ENCODE measurements at places on chromosomes 12 and 14.
A peak's percentile ranks its signal among the peaks of the same experiment; 100 is the strongest.

DNA sequence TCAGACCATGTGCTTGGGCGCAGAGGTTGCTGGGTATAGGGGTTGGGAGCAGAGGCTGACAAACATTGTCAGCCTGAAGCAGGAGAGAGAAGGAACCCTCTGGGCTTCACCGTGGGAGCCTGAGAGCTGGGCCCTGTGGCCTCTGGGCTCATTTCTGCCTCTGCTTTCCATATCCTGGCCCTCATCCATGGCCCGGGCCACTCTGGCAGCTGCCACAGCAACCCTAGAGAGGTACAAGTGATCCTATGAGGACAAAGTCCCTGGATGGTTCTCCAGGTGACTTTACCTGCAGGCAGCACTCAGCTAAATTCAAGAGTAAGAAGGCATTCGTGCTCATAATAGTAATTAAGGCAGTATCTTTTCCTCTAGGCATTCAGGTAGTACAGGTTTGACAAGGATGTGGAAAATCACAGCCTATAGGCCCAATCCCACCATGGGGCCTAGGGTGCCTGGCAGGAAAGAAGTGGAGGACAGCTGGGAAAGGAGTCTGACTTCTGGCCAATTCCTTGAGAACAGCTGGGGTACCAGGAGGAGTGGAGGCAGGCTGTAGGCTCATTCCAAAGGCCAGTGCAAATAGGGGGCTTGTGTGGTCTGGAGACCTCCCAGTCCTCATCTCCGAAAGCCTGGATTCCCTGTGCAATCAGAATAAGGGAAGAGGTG is 3.6 kb upstream of the TTC7B start:
- no peak for DNase-seq

DNA sequence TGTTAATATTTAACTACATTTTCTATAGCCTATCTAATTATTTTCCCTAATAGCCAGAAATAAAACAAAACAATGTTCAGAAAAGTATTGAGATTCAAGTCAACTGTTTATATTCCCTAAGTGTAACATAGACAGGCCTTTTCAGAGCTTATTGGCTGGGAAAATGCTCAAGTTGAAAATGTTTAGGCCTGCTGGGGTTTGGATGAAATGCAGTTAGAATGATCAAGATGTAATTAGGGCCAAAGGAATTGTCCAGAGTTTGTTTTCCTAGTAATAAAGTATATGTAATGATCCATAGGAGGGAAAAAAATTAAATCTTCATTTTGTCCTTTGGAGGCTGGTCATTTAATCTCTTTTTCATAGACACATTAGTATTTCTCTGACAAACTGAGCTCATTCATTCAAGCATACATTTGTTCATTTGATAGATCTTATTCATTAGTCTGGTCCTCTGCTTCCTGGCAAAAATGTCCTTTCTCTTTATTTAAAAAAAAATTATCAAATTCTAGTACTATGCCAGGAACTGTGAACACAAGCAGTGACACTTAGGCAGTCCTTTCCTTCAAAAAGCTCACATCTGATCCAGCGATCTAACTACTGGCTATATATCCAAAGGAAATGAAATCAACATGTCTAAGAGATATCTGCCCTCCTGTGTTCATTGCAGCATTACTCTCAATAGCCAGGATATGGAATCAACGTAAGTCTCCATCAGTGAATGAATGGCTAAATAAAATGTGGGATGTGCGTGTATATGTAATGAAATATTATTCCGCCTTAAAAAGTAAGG is 40.1 kb upstream of the NEDD1 start:
- no peak for DNase-seq

GRCh38 chr14:103257211-103257962 is 76.7 kb upstream of the EIF5 start:
- no peak for DNase-seq

- DNase-seq: peak; percentile 66
Observed at GRCh38 chr14:74596741-74597450, 15.1 kb downstream of the LTBP2 start.

- DNase-seq: peak; percentile 36
Observed at GRCh38 chr12:27434673-27435565, 11.6 kb upstream of the SMCO2 start.

DNA sequence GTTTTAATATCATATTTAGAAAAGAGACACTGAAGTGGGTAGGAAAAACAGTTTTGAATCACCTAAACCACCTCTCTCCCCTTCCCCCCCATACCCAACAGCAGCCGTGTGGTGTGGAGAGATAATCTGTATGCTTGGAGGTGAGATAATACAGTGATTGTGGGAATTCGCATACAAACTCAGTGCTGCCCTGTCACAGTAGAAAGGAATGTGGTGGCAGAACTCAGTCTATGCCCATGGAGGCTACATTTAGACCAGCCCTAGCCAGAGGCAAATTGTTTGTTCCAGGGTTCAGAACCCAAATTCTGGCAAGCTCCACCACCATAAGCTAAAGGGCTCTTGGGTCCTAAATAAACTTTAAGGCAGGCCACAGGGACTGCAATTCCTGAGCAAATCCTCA is 827.0 kb downstream of the C12orf50 start:
- DNase-seq: no peak

DNA sequence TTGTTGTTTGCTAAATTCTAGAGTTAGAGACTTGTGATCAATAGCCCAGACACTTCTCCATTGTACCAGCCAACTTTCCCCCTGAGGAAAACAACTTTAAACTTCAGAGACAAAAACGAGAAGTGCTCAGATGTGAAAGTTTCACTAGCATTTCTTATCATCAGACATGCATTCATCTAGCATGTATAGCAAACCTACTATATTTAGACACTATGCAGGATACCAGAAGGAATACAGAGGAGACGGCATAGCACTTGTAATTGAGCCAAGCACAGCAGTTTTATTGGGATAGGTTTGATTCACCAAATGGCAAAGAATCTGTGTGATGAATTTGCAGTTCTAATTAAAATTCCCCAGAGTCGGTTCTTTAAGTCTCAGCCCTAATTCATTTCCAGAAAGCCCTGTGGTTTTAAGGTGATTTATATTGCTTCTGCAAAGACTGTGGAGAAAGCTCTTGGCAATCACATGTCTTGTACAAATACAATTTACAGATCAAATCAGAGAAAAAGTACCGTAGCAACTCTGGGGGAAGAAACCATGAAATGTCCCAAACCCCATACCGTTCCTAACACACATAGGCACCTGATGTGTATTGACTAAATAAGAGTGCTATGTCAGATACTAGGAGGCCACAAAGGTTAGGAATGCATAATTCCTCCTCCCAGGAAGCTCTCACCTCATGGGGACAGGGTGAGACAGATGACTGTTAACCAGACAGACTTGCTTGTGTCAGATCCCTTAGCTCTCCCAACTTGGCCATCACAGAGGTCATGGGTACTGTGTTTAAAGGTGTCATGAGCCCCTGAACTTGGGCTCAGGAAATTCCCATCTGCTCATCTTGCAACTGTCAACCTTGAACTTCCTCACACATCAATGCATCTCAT is 69.6 kb upstream of the KRAS start:
- no peak for DNase-seq

GRCh38 chr12:104321949-104322348 is 18.4 kb downstream of the EID3 start:
- no peak for DNase-seq

DNA sequence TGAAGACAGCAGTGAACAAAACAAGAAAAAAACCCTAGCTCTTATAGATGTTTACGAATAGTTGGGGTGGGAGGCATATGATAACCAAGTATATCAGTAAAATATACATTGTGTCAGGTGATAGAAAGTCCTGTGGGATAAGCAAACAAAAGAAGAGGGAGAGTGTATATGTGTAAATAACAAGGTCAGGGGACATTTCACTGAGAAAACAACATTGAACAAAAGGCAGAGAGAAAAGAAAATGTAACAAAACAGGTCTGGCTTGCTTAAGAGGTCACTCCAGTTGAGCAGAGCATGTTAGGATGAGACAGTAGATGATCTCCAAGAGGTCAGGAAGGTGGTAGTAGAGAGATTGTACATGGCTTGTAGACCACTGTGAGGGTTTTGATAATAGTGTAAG is 304.1 kb downstream of the ACSS3 start:
- DNase-seq: no peak

GRCh38 chr14:54746019-54746418 is 156.6 kb downstream of the GCH1 start:
- DNase-seq: no peak

GRCh38 chr14:105159344-105159743 is 9.2 kb downstream of the JAG2 start:
- DNase-seq: no peak

- no peak for DNase-seq
Observed at GRCh38 chr14:104117341-104118005, 20.9 kb upstream of the KIF26A start.
